ENCODE measurements at places on chromosomes 12 and 14.

DNA sequence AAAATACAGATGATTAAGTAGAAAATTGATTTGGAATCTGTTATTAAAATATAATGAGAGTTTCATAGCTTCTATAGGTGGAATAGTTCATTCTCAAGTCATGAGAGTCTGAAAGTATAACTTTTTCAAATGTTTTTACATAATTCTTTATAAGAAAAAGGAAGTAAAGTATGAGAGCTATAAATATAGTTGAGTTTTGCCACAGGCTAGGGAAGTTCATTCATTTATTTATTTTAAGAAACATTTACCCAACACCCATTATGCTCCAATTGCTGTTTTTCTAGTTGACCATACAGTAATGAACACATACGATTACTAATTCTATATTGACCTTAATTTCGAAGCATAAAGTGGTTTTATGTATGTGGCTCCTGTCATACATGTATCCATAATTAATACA lies 24.8 kb downstream of the LRRIQ1 start:
- DNase-seq = no peak

- DNase-seq = no peak
These were observed 27.6 kb downstream of the HELB start for GRCh38 chr12:66329941-66330340.

DNA sequence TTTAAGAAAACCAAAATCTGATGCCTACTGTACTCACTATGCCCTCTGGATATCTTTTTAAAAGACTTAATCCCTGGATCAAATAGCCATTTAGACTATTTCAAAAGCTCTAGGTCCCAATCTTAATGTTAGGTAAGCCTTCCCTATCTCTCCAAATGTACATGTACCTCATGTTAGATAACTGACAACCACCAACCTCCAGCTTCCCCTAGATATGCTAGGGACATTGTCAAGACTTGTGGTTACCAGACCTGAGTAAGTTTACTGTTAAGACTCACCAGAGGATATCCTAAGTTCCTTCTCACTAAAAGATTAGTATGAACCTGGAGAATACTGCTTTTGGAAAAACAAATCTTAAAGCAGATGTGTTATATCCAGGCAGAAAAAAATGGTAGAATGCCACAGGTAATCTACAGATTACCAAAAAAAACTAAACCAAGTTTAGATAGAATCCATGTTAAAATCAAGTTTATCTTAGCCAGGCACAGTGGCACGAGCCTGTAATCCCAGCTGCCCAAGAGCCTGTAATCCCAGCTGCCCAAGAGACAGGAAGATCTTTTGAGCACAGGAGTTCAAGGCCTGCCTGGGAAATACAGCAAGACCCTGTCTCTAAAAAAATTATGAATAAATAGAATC lies 9.7 kb downstream of the NAP1L1 start:
- no peak for DNase-seq

DNA sequence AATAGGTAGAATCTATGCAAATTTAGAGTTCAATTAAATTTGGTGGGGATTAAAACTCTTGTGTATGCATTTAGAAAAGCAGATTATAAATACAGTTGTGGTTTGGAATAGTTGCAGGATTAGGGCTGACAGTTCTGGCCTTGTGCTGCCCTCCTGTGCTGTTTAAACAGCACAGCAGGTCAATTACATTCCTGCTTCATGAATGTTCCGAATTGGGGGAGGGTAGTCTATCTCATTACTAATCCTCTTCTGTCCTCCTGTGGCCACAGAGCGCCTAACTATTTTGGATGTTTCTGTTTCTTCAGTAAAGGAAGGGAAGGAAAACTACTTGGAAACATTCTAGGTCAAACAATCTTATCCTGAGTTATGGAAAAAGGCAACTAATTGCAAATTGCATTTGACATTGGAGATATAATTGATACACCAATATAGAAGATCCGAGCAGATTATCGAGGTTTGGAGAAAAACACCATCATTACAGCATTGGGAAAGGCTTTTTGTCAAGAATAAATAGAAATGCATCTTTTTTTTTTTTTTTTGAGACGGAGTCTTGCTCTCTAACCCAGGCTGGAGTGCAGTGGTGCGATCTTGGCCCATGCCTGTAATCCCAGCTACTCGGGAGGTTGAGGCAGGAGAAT lies 8.7 kb upstream of the GPR19 start:
- no peak for DNase-seq

DNA sequence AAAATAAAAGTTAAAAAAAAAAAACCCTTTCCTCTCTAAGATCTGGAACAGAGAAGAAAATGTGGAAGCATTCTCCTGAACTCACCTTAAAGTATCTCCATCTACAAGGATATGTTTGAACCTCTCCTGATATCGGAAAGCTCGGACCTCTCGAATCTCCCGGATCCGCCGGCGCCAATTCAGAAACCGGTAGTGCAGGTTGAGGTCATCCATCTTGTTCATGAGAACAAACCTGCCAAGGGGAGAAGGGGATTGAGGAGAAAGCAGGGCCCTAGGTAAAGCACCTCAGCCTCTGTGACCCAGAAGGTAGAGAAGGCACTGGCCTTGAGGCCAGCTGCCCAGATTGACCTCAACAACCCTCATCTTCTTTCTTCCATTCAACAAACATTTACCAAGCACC lies 2.2 kb downstream of the SPRYD3 start:
- no peak for DNase-seq

- DNase-seq = no peak
These were observed 21.8 kb downstream of the FKBP11 start for GRCh38 chr12:48903363-48903981.

GRCh38 chr14:95195031-95195430 lies 37.7 kb upstream of the DICER1 start:
- no peak for DNase-seq

DNA sequence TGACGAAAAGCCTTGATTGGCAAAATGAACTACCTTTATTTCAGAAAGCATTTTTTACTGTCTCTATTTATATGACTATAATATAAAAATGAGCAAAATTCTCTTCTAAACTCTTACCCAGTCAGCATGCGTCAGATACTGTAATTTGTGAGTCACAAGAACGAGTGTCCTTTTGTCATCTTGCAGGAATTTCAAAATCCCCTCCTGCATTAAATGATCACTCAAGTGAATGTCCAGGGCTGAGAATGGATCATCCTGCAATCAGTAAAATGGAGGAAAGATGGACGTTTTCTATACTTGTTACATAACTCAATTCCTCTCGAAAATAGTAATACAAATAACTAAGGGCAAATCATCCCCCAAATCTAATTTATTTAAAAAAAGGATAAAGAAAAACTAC lies 77.7 kb upstream of the KCNJ8 start:
- DNase-seq = no peak

GRCh38 chr12:127711108-127711507 lies 555.9 kb upstream of the TMEM132C start:
- DNase-seq = no peak

DNA sequence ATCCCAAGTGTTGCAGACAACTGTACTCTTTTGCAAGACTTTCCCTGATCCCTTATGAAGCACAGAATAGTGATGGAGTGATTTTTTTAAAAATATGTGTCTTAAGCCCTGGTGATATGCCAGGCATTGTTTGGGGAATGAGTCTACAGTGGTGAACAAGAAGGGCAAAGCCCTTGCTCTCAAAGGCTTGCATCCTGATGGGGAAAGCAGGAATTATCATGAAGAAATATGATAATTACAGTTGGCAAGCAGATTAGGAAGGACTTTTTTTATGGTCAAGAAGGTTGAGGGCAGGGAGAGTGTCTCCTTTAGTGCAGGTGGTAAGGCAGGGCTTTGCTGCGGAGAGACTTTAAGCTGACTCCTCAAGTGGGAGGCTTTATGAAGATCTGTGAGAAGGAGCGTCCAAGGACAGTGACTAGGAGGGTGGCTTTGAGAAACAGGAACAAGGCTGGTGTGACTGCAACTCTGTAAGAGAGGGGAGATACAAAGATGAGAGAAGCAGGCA lies 100.2 kb downstream of the SYNE2 start:
- DNase-seq = no peak

GRCh38 chr14:24123424-24124417 lies 6.7 kb upstream of the FITM1 start:
- no peak for DNase-seq

- DNase-seq = no peak
These were observed 1820.8 kb upstream of the FLRT2 start for GRCh38 chr14:83709116-83709515.

DNA sequence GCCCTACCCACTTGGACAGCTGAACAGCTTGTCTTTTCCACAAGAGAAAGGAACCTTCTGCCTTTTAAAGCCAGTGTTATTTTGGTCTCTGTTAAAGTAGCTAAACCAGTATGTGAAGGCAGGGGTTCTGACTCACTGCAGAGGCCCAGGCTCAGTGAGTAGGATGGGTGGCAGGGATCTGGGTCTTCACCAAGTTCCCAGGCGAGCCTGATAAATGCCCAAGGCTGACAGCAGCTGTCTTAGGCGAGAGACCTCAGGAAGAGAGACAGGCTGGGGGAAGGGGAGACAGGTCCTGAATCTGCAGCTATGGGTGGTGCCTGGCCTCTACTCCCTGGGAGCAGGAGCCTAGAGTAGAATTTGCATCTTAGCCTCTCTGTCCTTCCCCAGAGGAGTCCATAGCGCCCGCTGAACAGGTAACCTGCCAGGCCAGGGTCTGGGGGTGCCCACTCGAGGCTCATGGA lies 18.1 kb upstream of the KIF26A start:
- no peak for DNase-seq

GRCh38 chr12:113189361-113189760 lies 3.8 kb downstream of the RITA1 start:
- DNase-seq = no peak

DNA sequence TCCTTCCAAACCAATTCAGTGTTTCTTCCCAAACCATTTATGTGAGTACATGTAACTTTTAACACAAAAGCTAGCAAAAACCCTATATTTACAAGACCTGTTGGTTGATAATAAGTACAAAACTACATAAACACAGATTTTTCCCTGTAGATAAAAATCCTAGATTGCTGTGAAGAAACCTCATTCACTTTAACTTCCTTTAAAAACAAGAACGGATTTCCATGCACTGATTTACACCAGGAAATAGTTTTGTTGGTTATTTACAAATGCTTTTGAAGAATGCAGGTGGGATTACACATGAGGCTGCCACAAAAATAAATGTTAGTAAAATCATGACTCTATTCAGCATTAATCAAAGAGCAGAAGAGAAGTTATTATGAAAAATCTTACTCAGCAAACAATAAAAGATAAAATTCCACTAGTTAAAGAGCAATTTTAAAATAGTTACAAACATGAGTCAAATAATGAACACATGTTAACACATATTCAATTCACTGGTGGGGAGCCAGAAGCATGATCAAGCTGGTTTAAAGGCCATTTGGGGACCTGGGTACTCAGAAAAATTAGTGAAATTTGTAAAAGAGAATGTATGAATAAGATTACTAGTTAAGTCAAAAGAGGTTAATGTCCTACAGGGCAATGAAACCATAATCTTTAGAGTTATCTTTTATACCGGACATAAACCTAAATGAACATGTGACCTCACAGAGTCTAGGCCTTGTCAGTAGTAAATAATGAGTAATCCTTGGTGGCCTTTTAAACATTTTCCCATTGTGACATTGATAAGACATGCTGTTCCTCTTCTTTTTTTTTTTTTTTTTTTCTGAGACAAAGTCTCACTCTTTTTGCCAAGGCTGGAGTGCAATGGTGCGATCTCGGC lies 79.9 kb downstream of the PHLDA1 start:
- DNase-seq = no peak

DNA sequence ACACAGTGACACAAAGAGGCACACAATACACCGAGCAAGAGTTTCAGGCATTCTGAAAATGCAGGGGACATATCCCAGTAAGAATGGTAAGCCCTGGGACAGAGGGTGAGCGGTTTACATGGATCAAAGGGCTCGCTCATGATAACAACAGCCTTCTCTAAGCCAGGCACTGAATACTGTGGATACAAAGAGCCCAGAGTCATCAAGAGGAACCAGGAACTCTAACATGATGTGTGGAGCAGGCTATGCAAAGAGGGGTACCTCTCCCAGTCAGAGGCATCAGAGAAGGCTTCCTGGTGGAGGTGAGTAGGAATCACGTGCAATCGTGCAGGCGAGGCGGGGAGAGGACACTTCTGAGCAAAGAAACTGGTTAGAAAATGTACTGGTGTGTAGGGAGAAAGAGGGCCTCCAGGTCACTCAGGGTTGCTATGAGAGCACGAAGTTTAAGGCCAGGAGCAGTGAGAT lies 76.9 kb upstream of the EEA1 start:
- no peak for DNase-seq

GRCh38 chr12:55816881-55817344 lies 611 bp downstream of the SARNP start:
- no peak for DNase-seq

DNA sequence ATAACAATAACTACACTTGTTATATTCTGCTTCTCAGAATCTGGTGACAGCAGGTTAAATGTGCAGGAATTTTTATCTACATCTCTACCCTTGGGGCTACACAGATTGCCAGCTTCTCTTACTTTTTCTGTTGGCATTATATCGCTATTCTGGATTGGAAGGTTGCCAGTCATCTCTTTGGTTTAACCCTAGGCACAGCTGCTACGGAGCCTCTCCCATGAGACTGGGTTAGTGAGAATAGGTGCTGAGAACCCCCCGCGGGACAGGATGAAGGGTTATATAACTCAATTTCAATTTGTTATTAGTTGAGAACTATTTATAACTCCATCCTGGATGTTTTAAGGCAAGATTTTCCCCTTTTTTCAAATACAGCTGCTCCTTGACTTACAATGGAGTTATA lies 73.1 kb downstream of the ACADS start:
- no peak for DNase-seq

DNA sequence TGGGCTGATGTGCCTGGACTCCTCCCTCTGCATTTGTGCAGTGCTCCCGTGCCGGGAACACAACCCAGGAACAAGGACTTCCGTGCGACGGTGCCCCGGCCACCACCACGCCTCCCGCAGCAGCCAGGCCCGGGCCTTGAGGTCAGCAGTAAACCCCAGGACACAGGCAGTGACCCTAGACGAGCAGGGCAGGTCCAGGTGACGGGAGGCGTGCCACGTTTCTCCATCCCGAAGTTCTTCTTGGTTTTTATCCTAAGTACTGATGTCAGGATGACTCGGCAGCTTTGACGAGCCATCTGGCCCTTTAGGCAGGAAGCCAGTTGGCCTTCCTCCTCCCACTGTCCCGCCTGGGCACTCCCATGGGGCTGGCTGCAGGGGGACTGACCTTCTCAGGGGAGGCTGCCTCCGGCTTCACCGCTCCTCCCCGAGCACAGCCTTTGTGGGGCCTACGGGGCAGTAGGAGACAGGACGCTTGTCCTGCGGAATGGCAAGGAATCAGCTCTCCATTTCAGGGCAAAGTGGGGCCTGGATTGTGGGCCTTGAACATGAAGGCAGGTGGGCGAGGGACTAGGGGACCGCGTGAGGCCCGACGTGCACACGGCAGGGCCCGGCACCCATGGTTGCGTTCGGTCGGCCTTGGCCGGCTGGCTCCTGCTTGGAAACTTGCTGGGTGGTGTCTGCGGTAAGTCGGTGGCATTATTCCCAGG lies 94.1 kb downstream of the FBXL14 start:
- DNase-seq = no peak

DNA sequence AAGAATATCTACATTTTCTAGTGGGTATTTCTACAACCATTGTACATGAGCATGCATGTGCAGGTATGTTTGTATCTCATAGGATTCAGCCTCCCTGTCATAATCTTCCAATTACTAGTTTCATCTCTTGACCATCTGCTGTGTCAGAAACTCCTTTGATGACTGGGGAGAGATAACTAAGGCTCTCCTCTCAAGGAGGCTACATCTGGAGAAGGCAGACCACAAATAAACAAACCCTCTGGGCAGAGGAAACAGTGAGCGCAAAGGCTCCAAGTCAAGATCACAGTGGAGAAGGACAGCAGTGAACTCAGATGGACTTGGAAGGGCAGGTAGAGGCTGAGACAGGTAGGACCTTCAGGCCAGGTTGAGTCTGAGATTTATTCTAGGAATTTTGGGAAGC lies 166.4 kb downstream of the PELI2 start:
- no peak for DNase-seq

Data from stimulated activated CD8-positive, alpha-beta memory T cell treated with anti-CD3 and anti-CD28 coated beads, Interleukin-2, amount 100 ng/mL, for 1 hour (primary cell).